ENCODE measurements at places on chromosomes 16 and 17.

- H3K36me3 ChIP-seq, result no peaks in the 10 kb centered on the region
- DNase-seq, result no peak
- no peak overlapping the region for H3K4me3 ChIP-seq
- H3K27me3 ChIP-seq, result peaks cover 6% of the 10 kb centered on the region
These were observed 10.3 kb downstream of the NUPR1 start for GRCh38 chr16:28528463-28528867.

DNA sequence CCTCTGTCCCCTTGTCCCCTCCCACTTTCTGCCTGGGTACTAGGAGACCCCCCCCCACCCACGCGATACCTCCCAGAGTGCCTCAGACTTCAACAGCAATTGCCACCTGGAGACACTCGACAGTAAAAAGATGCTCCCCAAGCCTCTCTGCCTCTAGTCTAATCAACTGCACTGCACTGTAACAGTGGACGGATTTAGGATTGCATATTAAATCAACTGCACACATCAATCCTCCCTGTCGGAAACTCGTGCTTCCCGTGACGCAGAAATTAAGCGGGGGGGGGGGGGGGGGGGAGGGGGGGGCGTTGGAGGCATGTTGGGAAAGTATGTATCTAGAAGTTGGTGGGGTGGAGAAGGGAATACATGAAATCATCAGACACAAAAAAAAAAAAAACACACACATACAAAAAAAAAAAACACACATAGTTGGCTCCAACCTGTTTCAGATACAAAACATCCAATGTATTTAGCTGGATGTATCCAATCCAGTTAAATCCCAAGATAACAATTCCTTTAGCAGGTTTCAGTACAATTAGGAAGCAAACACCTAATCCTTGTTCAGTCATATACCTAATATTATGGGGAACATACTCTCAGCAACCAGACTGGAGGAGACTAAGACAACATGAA, 29.7 kb downstream of the FAM222B start:
- no peaks in the 10 kb centered on the region for H3K27me3 ChIP-seq
- H3K36me3 ChIP-seq, result peaks cover 5% of the 10 kb centered on the region
- DNase-seq, result no peak
- H3K4me1 ChIP-seq, result peaks cover 32% of the 10 kb centered on the region
- peak overlapping the region; percentile 91 for H3K27ac ChIP-seq

DNA sequence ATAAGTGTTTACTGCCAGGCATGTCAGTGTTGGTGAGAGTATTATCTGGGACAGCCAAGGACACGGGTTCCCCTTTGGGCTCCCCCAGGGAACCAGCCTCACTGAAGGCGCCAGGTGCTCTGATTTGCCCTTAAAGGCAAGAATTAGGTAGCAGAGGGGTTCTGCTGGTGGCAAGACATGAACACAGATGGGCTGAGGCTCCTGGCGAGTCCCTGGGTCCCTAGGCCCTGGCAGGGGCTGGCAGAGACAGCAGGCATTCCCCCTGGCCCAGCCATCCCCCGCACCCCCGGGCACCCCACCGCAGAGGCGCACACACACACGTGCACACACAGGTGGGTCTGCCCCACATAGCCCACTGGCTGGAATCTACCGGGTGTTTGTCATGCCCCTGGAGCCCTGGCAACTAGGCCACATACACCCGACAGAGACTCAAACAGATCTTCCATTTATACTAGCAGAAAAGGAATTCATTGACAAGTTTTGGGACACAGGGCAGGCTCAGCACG, 153.3 kb downstream of the C16orf78 start:
- H3K4me3 ChIP-seq, result no peak overlapping the region
- peaks cover 12% of the 10 kb centered on the region for H3K4me1 ChIP-seq
- no peaks in the 10 kb centered on the region for H3K36me3 ChIP-seq
- no peak overlapping the region for H3K27ac ChIP-seq
- no peak for DNase-seq

- H3K4me3 ChIP-seq, result no peak overlapping the region
- peak; percentile 52 for DNase-seq
- H3K36me3 ChIP-seq, result no peaks in the 10 kb centered on the region
- H3K4me1 ChIP-seq, result peaks cover 12% of the 10 kb centered on the region
- H3K27ac ChIP-seq, result peak overlapping the region; percentile 69
- H3K27me3 ChIP-seq, result peaks cover 2% of the 10 kb centered on the region
These were observed 11.3 kb downstream of the MCRIP1 start for GRCh38 chr17:81821603-81822311.

- H3K27me3 ChIP-seq, result no peaks in the 10 kb centered on the region
- H3K4me3 ChIP-seq, result no peak overlapping the region
- DNase-seq, result no peak
- peaks cover 20% of the 10 kb centered on the region for H3K36me3 ChIP-seq
- peaks cover 52% of the 10 kb centered on the region for H3K4me1 ChIP-seq
- H3K27ac ChIP-seq, result peak overlapping the region; percentile 3
These were observed 13.9 kb downstream of the MYL4 start for GRCh38 chr17:47223007-47223406.

- peaks cover 11% of the 10 kb centered on the region for H3K27me3 ChIP-seq
These were observed 11.4 kb upstream of the CCL1 start for GRCh38 chr17:34374457-34374856.

GRCh38 chr16:1401758-1402154, 12.7 kb downstream of the UNKL start:
- H3K27ac ChIP-seq, result no peak overlapping the region
- no peaks in the 10 kb centered on the region for H3K4me1 ChIP-seq
- no peaks in the 10 kb centered on the region for H3K27me3 ChIP-seq
- H3K36me3 ChIP-seq, result peaks cover 12% of the 10 kb centered on the region
- no peak for DNase-seq

DNA sequence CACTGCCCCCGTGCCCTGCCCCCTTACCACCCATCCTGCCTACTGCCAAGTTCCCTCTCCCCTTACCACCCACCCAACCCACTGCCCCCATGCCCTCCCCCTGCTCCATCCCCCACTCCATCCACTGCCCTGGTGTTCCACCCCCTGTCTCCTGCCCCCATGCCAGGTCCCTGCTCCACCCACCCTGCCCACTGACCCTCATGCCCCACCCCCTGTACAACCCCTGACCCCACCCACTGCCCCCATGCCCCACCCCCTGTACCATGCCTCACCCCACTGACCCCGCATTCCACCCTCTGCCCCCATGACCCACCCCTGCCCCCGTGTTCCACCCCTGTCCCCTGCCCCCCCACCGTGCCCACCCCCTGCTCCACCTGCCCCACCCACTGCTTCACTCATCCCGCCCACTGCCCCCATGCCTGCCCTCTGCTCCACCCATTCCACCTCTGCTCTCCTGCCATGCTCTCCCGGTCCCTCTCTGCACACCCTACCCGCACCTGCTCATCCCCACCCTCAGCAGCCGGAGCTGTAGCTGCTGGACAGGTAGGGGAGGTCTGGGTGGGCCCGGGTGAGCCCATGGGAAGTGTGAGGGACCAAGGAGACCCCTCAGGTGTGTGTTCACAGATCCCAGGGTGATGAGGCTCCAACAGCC, 7.4 kb upstream of the FN3KRP start:
- H3K27me3 ChIP-seq, result no peaks in the 10 kb centered on the region
- H3K27ac ChIP-seq, result no peak overlapping the region
- peaks cover 2% of the 10 kb centered on the region for H3K4me1 ChIP-seq
- H3K36me3 ChIP-seq, result no peaks in the 10 kb centered on the region
- H3K4me3 ChIP-seq, result no peak overlapping the region

GRCh38 chr17:44241106-44241624, 21.7 kb upstream of the UBTF start:
- H3K27me3 ChIP-seq, result peaks cover 3% of the 10 kb centered on the region
- H3K4me1 ChIP-seq, result peaks cover 10% of the 10 kb centered on the region
- no peaks in the 10 kb centered on the region for H3K36me3 ChIP-seq
- H3K4me3 ChIP-seq, result no peak overlapping the region

DNA sequence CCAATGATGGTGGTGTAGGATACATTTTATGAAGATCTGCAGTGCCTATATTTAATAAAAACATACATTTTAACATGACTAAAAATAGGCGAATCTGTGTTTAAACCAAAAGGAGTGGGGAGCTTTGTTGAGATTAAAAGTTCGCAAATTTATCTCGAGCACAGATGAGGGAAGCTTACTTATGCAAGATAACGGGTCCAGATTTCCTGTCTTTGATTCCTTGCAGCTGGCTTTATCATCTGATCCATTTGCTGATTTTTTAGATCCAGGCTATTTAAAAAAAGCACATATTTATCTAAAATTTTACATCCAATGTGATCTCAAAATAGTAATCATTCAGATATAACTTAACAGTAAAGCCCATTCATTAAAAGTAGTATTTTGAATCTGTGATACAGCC, 57.0 kb upstream of the INTS2 start:
- no peak overlapping the region for H3K4me3 ChIP-seq
- no peak for DNase-seq
- peaks cover 37% of the 10 kb centered on the region for H3K36me3 ChIP-seq
- H3K27me3 ChIP-seq, result no peaks in the 10 kb centered on the region
- no peaks in the 10 kb centered on the region for H3K4me1 ChIP-seq

GRCh38 chr17:73990290-73990689, 213.2 kb upstream of the RPL38 start:
- no peak overlapping the region for H3K27ac ChIP-seq
- H3K36me3 ChIP-seq, result no peaks in the 10 kb centered on the region
- H3K4me3 ChIP-seq, result no peak overlapping the region
- no peaks in the 10 kb centered on the region for H3K4me1 ChIP-seq
- no peak for DNase-seq

- no peaks in the 10 kb centered on the region for H3K27me3 ChIP-seq
- H3K4me3 ChIP-seq, result peak overlapping the region; percentile 35
- peaks cover 60% of the 10 kb centered on the region for H3K4me1 ChIP-seq
These were observed 86.6 kb downstream of the SNX11 start for GRCh38 chr17:48194097-48194550.

DNA sequence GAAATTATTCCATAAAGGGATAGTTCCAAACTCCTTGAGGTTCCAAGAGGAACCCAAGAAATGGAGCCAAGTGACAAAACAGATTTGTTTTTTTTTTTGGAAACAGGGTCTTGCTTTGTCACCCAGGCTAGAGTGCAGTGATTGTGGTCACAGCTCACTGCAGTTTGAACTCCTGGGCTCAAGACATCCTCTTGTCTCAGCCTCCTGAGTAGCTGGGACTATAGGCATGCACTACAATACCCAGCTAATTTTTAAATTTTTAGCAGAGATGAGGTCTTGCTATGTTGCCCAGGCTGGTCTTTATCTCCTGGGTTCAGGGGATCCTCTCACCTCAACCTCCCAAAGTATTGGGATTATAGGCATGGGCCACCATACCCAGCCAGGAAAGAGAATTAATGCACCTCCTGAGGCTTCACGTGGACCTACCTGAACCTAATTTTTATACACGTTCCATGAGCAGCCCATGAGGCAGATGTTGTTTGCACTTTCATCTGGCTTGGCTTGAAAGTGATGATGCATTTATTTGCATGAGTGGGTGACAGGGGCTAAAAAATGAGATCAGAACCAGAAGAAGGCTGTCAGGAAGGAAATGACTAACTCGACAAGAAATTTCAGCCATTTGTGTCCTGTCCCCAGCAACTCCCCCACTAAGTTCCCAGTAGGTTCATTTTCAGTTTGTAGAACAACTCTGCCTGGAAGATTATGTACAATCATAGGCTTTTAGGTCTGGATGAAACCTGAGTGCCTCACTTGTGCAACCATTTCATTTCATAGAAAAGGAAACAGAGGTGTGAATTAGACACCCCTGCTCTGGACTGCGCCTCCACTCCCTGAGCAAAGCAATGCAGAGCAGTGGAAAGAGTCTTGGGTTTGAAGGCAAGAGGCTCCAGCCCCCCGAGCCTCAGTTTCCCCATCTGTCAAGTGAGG, 10.3 kb upstream of the IRF8 start:
- no peak overlapping the region for H3K4me3 ChIP-seq
- DNase-seq, result peak; percentile 46
- no peaks in the 10 kb centered on the region for H3K36me3 ChIP-seq
- H3K27me3 ChIP-seq, result peaks cover 8% of the 10 kb centered on the region

- no peak for DNase-seq
- no peak overlapping the region for H3K4me3 ChIP-seq
- H3K27me3 ChIP-seq, result no peaks in the 10 kb centered on the region
These were observed 16.3 kb downstream of the CYB561 start for GRCh38 chr17:63429766-63430165.

GRCh38 chr17:35898283-35899070, 18.3 kb upstream of the CCL5 start:
- peak overlapping the region; percentile 77 for H3K27ac ChIP-seq
- H3K27me3 ChIP-seq, result no peaks in the 10 kb centered on the region
- peak overlapping the region; percentile 43 for H3K4me3 ChIP-seq
- H3K4me1 ChIP-seq, result peaks cover 84% of the 10 kb centered on the region
- peaks cover 21% of the 10 kb centered on the region for H3K36me3 ChIP-seq

- peak overlapping the region; percentile 78 for H3K4me3 ChIP-seq
- H3K4me1 ChIP-seq, result peaks cover 40% of the 10 kb centered on the region
- peaks cover 19% of the 10 kb centered on the region for H3K36me3 ChIP-seq
- peak overlapping the region; percentile 87 for H3K27ac ChIP-seq
- no peaks in the 10 kb centered on the region for H3K27me3 ChIP-seq
- DNase-seq, result no peak
These were observed 686 bp upstream of the MIEF2 start for GRCh38 chr17:18259621-18260331.

- no peaks in the 10 kb centered on the region for H3K36me3 ChIP-seq
- no peak for DNase-seq
- no peaks in the 10 kb centered on the region for H3K4me1 ChIP-seq
- no peak overlapping the region for H3K4me3 ChIP-seq
- H3K27ac ChIP-seq, result no peak overlapping the region
These were observed 58.2 kb downstream of the MAF start for GRCh38 chr16:79542237-79542774.

DNA sequence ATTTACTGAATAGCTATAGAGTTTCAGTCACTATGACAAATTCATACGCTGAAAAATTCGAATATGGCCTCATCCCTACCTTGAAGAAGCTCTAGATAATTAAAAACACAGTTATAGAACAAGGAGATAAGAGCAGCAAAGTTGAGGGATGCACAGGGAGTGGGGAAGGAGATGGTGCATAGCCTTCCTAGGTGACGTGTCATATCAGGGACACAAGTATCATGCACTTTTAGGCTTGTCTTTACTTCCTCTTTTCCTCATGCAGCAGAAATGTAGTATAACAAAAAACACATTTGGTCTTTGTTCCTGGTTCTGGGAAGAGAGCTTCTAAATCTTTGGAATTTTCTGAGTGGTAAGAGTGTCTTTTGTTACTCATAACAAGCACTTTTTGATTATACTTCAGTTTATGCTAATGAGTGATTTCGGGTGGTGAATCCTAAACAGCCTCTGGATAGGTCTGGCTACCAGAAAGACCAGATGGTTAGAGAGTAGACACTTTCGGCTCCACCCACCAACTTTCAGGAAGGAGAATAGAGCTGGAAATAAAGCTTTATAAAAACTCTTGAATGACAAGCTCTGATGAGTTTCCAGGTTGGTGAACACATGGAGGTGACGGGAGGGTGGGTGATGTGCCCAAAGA, 341.4 kb downstream of the UTP18 start:
- H3K4me3 ChIP-seq, result no peak overlapping the region
- no peaks in the 10 kb centered on the region for H3K4me1 ChIP-seq
- H3K27me3 ChIP-seq, result peaks cover 3% of the 10 kb centered on the region

- H3K4me3 ChIP-seq, result peak within 1 kb of the TSS; percentile 96
- DNase-seq, result peak; percentile 88
- peaks cover 45% of the 10 kb centered on the region for H3K4me1 ChIP-seq
- H3K27me3 ChIP-seq, result no peaks in the 10 kb centered on the region
- peaks cover 51% of the 10 kb centered on the region for H3K36me3 ChIP-seq
These were observed at the start of gene COX10 for GRCh38 chr17:14069251-14070021. TSS of gene COX10 (plus strand) at chr17:14069504. CDS start at chr17:14069606, 102 bp downstream.

All from activated CD8-positive, alpha-beta T cell treated with anti-CD3 and anti-CD28 coated beads, Interleukin-2, amount 10 ng/mL, durations not matched to agents 7 days and 5 days (primary cell).